HuH-7.5 (cell line): ENCODE measurements at places on chromosomes 7 and 10.

GRCh38 chr10:12944931-12945330 lies 56.6 kb downstream of the CCDC3 start:
- no peak for DNase-seq

- no peak for DNase-seq
These were observed 4.8 kb upstream of the KNDC1 start for GRCh38 chr10:133154996-133155778.

GRCh38 chr7:93968911-93969620 lies 35.1 kb downstream of the BET1 start:
- no peak for DNase-seq

DNA sequence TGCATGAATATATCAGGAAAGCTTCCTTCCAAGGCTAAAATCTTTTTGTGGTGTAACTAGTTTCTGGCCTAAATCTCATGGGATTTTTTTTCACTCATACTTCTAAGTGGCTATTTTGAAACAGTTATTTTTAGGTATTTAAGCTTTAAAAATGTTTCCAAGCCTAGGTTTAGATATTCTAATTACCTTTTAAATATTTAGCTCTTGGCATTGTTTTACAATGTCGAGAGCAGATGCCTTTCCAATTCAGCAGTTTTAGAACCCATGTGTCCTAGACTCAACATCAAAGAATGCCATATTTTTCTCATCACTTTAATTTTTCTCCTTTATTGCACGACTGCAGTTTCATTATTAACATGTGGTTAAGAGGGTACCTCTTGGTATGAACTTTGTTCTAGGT lies 27.1 kb upstream of the STOX1 start:
- no peak for DNase-seq

GRCh38 chr7:128407751-128408708 lies 1.8 kb downstream of the IMPDH1 start:
- DNase-seq = no peak

GRCh38 chr7:96233084-96233483 lies 88.8 kb downstream of the SLC25A13 start:
- DNase-seq = no peak

DNA sequence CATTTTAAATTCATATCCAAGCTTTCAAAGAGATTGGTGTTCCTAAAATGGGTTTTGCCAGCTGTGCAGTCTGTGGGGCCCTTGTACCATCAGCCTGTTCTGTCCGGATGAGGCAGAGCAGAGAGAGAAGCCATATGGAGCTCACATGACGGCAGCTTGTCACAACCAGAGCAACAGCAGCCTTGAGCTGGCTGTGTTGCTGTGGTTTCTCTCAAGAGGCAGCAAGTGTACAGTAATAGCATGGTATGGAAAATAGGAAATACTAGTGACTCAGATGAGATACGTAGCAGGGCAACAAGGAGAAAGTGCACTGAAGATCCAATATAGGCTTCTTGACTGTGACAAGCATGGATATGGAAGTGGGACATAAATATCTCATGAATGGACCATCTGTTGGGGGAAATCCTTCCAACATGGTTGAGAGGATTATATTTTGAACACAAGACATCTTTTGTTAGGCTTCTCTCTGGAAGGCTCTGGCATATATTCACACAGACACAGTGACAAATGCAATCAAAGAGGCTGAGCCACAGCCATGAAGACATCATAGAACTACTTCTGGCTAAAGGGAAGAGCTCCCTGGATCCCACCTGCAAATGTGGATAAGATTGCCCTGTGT lies 251.0 kb upstream of the TAC1 start:
- no peak for DNase-seq

GRCh38 chr7:28062197-28062991 lies 118.2 kb downstream of the JAZF1 start:
- peak; percentile 31 for DNase-seq

GRCh38 chr7:153902862-153903261 lies 149.3 kb upstream of the DPP6 start:
- no peak for DNase-seq

GRCh38 chr10:48343921-48344598 lies 37.6 kb downstream of the MAPK8 start:
- no peak for DNase-seq

DNA sequence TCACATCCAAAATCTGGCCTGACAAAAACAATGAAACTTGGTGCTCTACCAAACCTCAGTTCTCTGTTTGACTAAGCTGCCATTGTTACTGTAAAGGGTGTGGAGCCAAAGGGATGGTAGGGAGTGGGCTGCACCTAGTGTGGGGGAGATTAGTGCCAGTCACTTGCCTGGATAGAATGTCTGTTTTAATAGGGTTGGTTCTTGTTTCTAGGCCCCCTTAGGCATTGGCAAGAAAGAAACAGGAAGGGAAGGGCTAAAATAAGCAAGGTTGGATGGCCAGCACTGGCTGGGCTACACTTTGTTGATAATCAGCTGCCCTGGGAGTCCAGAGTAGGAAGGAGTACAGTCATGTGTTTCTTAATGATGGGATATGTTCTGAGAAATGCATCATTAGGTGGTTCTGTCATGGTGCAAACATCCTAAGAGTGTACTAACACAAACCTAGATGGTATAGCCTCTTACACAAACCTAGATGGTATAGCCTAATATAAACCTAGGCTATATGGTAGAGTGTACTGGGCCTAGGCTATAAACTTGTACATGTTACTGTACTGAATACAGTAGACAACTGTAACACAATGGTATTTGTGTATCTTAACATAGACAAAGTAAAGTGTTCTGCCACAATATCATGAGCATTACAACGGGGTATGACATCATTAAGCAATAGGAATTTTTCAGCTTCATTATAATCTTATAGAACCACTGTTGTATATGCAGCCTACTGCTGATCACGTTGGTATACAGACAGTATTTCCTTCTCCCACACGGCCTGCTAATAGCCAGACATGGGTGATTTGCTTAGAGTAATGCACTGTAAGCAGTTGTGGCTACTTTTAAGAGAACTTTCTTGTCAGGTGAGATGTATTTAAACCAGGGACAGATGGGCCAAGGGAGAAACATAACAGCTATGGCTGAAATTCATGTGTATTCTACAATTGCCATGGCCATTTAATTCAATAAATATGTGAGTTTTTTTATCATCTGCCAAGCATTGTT lies 15.4 kb downstream of the BBIP1 start:
- no peak for DNase-seq

DNA sequence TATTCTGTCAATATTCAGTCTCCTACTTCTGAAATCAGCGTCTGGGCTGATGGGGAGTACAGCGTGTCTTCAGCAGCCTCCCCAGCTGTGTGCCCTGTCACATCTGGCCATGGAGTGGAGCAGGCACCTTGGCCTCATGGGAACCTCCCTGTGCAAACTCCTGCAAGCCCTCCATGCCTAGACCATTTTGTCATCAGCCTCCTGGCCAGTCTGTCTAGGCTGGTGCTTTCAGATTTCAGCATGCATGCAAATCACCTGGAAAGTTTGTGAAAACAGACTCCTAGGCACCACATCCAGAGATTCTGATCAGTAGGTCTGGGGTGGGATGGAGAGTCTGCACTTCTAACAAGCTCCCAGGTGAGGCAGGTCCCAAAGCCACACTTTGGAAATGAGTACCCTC lies 26.2 kb upstream of the CCSER2 start:
- no peak for DNase-seq

GRCh38 chr10:94361171-94361794 lies 1.5 kb downstream of the NOC3L start:
- DNase-seq = no peak

DNA sequence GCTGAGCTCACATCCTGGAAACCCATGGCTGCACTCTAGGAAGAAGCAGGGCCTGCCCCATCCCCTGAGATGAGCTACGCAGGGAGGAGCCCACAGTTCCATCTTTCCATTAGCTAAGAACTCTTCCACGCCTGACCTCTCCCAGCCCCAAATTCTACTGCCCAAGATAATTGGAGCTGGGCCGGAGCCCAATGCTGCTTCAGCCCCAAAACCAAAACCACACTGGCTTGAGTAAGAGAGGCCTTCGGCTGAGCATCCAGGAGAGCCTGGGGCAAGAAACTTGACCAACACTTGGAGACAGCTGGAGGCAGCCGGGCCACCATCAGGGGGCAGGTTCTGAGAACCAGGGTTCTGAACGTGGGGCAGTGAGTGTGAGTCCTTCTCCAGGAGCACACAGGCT lies 116.1 kb upstream of the ZMIZ1 start:
- no peak for DNase-seq

DNA sequence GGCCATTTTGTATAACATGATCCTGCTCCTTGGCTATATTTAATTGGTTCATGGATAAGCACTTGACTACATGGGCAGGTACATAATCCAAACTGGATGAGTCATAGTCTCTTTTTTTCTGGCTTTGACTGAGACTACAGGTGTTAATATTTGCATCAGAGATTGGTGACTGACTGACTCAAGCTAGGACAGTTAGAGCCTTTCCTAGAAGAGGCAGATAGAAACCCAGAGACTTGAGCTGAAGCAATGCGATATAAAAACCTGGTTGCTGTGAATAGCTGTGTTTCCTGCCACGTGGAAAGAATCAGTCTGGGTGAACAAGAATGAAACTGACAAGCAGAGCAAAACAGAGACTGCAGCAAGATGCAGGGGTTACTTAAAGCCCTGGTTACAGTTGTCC lies 81.0 kb downstream of the SAMD9 start:
- no peak for DNase-seq

GRCh38 chr7:115086146-115086841 lies 164.4 kb downstream of the MDFIC start:
- no peak for DNase-seq
